H9 (cell line): ENCODE measurements at places on chromosomes 16 and 17. TPM values are rescaled to one million over a fixed set of nuclear protein-coding genes. Genes with fewer than 3 reads are reported as not detected.

Gene ZSCAN10
- total RNA-seq = 207 and 212 TPM in 2 replicates

Gene KIAA0753
- total RNA-seq = 37.2 and 37.4 TPM in 2 replicates

Gene PMP22
- 0.83 and 1.5 TPM in 2 replicates for total RNA-seq

DNA sequence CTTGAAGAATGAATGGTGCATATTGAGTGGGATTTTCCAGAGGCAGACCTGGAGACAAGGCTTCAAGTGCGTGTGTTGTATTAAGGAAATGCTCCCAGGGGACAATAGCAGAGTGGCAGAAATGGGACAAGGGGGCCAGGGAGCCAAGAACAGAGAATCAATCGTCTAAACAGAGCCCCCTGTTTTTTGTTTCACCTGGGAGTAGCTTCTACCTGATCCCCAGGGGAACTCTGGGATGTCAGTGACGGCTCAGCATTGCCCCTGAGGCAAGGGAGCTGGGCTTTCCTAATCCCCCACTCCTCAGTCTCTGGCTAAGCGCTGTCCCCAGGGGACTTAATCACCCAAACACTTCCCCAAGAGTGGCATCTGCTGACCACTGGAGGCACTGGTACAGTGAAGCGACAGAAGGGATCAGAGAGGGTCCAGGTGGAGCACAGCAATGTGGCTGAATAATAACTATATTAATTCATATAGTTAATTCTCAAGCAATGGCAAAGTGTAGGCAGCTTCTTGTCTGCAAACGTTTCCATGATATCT, 35.7 kb upstream of the C16orf78 start:
- no peak overlapping the region for H3K4me3 ChIP-seq
- 0 out of 2 replicates have a peak, but pooled peaks cover 3% of the 10 kb centered on the region for H3K4me1 ChIP-seq
- no peak for DNase-seq

Gene TPSD1
- total RNA-seq = not detected in 2 replicates

Gene ZPBP2
- not detected in 2 replicates for total RNA-seq
